Stimulated activated CD4-positive, alpha-beta T cell treated with anti-CD3 and anti-CD28 coated beads, Interleukin-1b, Interleukin-23, amount 100 ng/mL, for 1 hour (primary cell): ENCODE measurements at places on chromosomes 1 and 21.

DNA sequence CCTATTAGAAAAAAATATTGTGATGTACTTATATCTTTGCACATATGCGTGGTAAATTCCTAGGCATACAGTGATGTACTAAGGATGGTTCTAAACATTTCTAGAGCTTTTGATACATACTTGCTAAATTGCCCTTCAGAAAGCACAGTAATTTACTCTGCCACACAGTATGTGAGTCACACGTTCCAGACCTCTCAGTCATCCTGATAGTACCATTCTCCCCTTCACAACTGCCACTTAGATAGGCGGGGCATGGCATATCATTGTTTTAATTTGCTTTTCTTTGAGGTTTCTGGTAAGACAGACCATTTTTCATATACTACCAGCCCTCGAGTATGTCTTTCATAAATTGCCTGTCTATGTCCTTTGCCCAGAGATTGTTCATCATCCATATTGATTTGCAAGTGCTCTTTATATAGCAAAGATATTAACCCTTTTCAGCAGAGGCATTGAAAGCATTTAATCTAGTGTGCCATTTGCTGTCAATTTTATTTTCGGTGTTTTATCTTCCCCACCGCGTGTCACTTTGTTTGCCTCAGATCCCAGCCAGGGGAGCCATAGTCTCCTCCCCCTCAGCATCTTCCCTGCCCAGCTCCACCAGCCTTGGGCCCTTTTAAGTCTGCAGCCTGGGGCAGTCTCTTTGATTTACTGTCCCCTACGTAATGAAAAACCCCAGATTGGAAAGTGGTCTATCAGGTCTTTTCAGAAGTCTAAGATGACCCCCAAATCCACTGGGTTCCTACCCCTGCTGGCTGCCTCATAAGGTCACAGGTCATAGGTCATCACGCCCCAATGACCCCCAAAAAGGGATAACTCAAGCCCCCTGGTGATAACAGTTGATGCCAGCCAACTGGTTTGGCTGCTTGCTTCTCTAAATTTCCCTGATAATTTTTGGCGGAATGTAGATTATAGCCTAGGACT, 11.8 kb upstream of the PAX7 start:
- no peak for DNase-seq

DNA sequence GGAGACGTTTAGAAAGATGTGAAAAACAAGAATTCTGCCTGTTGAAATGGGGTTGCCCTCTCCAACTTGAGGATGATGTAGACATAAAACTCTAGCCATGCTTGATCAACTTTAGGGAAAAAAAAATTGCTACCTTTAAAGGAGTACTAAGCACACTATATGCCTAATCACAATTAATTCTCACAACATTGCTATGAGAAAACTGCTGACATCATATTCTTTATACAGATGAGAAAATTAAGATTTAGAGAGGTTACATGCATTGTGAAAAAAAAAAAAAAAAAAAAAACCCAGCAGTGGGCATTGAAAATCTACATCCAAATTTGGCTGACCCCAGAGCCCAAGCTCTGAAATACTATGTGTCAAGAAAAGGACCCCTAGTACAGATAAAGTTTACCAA, 617.2 kb upstream of the ADGRL2 start:
- DNase-seq: no peak

GRCh38 chr1:5509664-5510452, 482.4 kb downstream of the NPHP4 start:
- DNase-seq: peak; percentile 58

GRCh38 chr1:176789571-176790090, 326.7 kb downstream of the PAPPA2 start:
- no peak for DNase-seq

GRCh38 chr1:74323937-74324473, 88.8 kb downstream of the TNNI3K start:
- DNase-seq: no peak

GRCh38 chr1:87204441-87204840, 124.2 kb upstream of the LMO4 start:
- DNase-seq: no peak

- no peak for DNase-seq
Measured at GRCh38 chr1:1429671-1430073, 5.8 kb upstream of the VWA1 start.

DNA sequence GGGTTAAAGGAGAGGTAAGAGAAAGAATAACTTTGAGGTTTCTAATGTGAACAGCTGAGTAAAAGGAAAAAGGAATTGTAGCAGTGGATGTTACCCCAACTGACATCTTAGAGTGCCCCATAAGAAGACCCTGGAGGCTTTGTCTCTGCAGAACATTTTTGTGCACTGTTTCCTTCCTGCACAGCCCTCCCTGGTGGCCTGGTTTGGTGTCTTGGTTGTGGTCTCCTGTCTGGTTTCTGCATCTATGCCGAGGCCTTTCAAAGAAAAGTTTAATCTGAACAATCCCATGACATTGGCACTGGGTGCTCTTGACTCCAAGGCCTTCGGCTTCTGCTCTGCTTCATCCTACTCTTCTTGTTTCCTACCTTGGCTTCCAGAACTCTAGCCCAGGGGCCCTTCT, 57.8 kb downstream of the RHOU start:
- DNase-seq: no peak

GRCh38 chr1:180265201-180265600, 35.1 kb downstream of the LHX4 start:
- no peak for DNase-seq

GRCh38 chr1:23916209-23917131, 3.3 kb upstream of the CNR2 start:
- no peak for DNase-seq

DNA sequence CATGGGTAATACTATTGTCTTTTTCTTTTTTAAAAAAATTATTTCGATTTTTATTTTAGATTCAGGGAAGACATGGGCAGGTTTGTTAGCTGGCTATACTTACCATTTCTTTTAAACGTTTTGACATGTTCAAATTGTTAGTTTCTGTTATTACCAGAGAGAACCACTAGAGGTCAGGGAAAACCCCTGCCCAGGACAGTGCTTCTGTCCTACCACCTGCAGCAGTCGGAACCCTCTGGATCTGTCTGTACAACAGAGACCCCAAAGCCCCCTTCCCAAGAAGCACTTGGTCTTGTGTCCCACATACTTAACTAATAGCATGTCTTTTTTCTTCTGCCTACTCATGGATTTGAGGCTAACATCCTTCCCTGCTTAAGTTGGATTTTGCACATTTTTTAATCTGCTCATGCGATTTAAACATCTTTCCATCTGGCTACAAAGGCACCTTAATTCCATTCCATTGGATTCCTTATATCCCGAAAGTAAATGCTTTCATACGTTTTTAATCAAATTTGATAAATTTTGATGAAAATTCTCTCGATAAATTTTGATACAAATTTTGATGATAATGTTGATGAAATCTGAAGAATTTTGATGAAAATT, 10.0 kb upstream of the C1orf115 start:
- DNase-seq: no peak

DNA sequence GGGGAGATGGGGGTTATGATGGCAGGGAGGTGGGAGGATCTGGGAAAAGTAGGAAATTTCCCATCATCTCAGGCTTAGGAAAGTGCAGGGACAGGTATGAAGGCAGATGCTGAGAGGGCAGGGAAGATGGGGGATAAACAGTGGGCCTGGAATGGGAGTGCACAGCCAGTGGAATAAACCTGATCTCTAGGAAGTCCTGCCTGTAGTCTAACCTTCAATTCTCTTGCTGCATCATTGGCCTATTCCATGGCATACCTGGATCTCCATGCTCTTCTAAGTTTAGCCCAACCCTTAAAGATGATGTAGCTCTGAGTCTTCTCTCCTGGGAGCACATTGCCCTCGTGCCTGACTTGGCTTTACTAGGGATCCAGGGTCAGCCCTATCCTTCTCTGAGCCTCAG, 2.7 kb downstream of the BCAN start:
- no peak for DNase-seq

DNA sequence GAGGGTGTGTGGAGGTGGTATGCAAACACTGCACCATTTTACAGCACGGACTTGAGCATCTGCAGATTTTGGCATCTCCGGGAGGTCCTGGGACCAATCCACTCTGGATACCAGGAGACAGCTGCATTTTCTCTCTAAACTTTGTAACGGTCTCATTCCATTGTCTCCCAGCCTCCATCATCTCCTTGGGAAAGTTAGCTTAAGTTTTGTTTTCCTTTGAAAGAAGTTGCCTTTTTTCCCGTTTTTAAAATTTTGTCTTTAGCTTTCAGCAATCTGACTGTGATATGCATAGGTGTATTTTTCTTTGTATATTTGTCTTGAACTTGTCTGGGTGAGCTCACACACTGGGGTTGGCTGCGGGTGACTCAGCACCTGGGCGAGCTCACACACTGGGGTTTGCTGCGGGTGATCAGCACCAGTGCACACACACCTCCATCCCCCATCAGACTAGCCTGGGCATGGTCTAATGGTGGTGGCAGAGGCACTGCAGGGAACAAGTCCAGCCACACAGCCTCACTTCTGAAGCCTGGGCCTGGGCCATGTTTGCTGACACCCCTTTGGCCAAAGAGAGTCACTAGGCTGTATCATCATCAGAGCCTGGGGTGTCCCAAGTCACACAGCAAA, 32.1 kb upstream of the COL18A1 start:
- no peak for DNase-seq

DNA sequence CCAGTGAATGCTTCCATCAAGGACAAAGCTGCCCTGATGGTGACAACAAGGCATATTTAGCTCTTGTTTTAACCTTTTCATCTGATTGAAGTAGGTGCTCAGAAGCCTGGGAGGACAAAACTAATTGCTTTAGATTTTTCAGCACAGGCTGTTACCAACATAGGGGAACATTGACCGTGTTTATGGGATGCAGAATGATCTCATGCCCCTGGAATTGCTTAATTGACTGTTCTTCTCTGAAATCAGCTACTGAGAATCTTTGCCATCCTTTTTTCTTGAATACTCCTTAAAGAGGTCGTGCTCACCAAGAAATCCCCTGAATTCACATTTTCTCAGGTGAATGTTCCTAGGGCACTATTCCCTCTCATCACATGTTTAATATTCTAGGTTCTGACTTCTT, 95.9 kb upstream of the CCDC190 start:
- DNase-seq: no peak

DNA sequence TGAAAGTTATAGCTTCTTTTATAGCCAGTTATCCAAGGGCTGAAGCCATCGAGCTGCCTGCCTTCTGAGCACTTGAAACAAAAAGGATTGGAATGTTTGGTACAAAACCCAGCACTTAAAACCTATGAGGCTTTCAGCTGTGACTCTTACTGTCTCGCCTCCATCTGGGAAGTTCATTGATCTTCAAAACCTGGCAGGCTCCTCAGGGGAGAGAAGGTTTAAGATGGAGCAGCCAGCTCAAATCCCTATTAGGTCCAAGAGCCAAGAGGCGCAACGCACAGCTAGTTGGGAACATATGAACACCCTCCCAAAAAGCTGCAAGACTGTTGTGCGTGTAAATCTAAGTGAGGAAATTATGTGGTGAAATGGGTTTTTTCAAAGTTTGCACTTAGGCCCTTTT, 33.4 kb downstream of the BACE2 start:
- DNase-seq: no peak

DNA sequence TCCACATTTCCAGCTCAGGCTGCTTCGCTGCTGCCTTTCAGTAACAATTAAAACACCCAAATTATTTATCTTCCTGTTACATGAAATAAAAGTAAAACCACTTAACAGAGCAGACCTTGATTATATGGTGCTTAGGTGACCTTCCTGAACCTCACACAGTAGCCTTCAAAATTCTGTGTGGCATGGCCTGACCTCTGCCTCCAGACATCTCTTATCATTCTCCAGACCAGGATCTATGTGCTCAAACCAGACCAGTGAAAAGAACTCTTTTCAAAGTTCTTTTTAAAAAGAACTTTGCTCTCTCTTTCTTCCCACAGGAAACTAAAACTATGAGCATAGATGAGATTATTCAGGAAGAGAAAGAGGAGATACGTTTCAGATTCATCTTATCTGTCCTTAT, 37.8 kb downstream of the KIAA0319L start:
- no peak for DNase-seq
